Kidney (tissue), 22 donors: ENCODE measurements at places on chromosomes 6 and 20. TPM values are rescaled to one million over a fixed set of nuclear protein-coding genes. Genes with fewer than 3 reads are reported as not detected.

Gene RGL2
- 92.4 TPM for total RNA-seq

Gene KCNG1
- total RNA-seq: 0.35 TPM

Gene TRIM15
- total RNA-seq: 2.2 TPM

Gene MATN4
- 0.19 TPM for total RNA-seq

Gene ADGRB3
- 2.2 TPM for total RNA-seq

Gene SOX18
- 56.7 TPM for total RNA-seq

Gene GGTLC1
- not detected for total RNA-seq

Gene REPS1
- 37.0 TPM for total RNA-seq

- H3K36me3 ChIP-seq: no peaks in the 10 kb centered on the region
- no peak overlapping the region for H3K27ac ChIP-seq
- no peak overlapping the region for H3K4me3 ChIP-seq
- H3K4me1 ChIP-seq: no peaks in the 10 kb centered on the region
- H3K27me3 ChIP-seq: no peaks in the 10 kb centered on the region
- DNase-seq: no peak
These were observed 45.6 kb upstream of the SMLR1 start for GRCh38 chr6:130781557-130781956.

DNA sequence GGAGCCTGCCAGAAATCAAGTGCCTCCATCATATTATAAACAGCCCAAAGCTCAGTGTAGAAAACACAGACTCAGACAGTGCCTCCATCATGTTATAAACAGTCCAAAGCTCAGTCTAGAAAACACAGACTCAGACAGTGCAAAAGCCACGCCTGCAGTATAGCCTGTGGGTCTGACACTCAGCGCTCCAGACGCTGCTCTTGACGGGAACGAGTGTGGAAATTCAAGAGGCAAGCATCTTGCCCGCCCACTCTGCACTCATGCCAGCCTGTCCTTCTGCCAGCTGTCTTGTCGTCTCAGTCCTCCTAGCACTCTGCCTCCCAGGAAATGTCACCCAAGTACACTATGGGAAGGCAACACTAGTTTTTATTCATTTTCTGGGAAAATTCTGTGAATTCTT is 274.2 kb upstream of the CDH4 start:
- H3K36me3 ChIP-seq: no peaks in the 10 kb centered on the region
- H3K27me3 ChIP-seq: no peaks in the 10 kb centered on the region
- DNase-seq: no peak
- H3K4me1 ChIP-seq: no peaks in the 10 kb centered on the region
- H3K4me3 ChIP-seq: no peak overlapping the region

DNA sequence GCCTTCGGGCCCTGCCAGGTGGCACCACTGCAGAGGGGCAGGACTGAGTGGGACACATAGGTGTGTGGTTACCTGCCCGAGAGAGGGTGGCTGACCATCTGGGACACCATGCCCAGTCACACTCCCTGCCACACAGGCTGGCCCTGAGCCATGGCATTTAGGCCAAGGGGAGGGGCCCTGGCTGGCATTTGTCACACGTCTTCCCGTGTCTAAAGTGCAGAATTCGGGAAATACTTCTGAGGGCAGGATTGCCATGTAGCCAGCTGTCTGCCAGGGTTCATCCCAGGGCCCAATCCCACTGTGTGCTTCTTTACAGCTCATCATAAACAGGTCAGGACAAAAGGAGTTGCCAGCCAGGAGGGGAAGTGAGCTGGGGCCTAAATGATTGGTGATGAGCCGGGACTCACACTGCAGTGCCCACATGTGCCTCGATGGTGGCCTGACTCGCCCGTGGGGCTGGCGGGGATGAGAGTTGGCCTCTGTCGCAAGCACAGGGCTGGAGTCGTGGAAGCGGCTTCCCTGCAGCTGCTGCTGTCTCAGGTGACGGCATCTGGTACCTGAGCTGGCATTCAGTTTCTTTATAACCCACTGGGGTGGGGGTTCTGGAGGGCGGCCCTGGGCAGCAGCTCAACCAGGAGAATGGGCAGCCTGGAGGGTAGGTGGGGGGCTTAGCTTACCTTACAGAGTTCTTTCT is 5.9 kb upstream of the UNC93A start:
- no peaks in the 10 kb centered on the region for H3K27me3 ChIP-seq
- H3K36me3 ChIP-seq: no peaks in the 10 kb centered on the region
- no peak overlapping the region for H3K27ac ChIP-seq
- no peak for DNase-seq
- no peaks in the 10 kb centered on the region for H3K4me1 ChIP-seq

DNA sequence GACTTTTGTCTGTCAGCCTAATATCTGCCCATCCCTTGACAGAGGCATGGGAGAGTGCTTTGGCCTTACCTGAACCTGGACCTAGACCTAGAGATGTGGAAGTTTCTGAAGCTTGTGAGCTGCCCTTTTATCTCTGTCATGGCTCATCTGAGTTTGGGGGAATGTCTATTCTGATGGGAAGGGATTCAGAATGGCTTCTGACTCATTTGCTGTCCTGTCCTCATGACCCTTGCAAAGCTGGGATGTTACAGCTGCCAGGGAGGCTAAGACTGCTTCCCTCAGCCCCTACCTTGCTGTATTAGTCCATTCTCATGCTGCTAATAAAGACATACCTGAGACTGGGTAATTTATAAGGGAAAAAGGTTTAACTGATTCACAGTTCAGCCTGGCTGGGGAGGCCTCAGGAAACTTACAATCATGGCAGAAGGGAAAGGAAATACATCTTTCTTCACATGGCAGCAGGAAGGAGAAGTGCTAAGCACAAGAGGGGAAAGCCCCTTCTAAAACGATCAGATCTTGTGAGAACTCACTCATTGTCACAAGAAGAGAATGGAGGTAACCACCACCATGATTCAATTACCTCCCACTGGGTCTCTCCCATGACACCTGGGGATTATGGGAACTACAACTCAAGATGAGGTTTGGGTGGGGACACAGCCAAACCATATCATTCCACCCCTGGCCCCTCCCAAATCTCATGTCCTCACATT is 252.2 kb downstream of the ERMARD start:
- no peaks in the 10 kb centered on the region for H3K36me3 ChIP-seq
- H3K4me3 ChIP-seq: no peak overlapping the region
- H3K4me1 ChIP-seq: no peaks in the 10 kb centered on the region
- no peak for DNase-seq

DNA sequence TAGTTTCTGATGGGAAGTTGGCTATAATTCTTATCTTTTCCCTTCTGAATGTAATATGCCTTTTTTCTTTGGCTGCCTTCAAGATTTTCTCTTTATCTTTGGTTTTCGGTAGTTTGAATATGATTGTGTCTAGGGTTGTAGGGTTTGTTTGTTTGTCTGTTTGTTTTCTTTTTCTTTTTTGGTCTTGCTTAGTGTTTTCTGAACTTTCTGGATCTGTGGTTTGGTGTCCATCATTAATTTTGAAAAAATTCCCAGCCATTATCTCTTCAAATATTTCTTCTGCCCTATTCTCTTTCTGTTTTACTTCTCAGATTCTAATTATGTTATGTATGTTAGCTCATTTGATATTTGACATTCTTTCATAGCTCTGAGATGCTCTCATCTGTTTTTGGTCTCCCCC is 79.4 kb downstream of the CHMP4B start:
- no peaks in the 10 kb centered on the region for H3K36me3 ChIP-seq
- no peak overlapping the region for H3K4me3 ChIP-seq
- H3K4me1 ChIP-seq: no peaks in the 10 kb centered on the region
- DNase-seq: no peak
- no peaks in the 10 kb centered on the region for H3K27me3 ChIP-seq

GRCh38 chr6:7381092-7381491 is 8.4 kb downstream of the CAGE1 start:
- no peaks in the 10 kb centered on the region for H3K36me3 ChIP-seq
- no peak overlapping the region for H3K4me3 ChIP-seq
- no peaks in the 10 kb centered on the region for H3K4me1 ChIP-seq
- no peaks in the 10 kb centered on the region for H3K27me3 ChIP-seq
- no peak overlapping the region for H3K27ac ChIP-seq

- H3K27ac ChIP-seq: no peak overlapping the region
- H3K4me1 ChIP-seq: no peaks in the 10 kb centered on the region
- peaks cover 5% of the 10 kb centered on the region for H3K27me3 ChIP-seq
- H3K36me3 ChIP-seq: no peaks in the 10 kb centered on the region
- peak; percentile 47 for DNase-seq
These were observed 119.6 kb downstream of the TFAP2C start for GRCh38 chr20:56748476-56749377.

- H3K27ac ChIP-seq: no peak overlapping the region
- no peaks in the 10 kb centered on the region for H3K36me3 ChIP-seq
- no peak overlapping the region for H3K4me3 ChIP-seq
These were observed 334.9 kb upstream of the JARID2 start for GRCh38 chr6:14910692-14911547.

DNA sequence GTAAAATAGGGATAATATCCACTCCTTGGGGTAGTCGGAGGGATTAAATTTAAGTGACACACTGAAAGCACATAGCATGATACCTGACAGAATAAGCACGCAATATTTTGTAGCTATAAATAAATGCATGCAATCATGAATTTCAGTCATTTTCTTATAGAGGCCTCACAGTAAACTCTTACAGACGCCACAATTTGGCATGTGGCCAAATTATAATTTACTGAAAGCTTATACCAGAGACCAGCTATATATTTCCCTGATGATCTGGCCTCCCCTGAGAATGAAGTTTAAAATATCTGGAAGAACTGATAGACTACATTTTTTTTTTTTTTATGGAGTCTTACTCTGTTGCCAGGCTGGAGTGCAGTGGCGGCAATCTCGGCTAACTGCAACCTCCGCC is 40.9 kb downstream of the QRSL1 start:
- H3K4me1 ChIP-seq: peaks cover 4% of the 10 kb centered on the region
- H3K36me3 ChIP-seq: peaks cover 5% of the 10 kb centered on the region
- no peak for DNase-seq
- no peak overlapping the region for H3K27ac ChIP-seq

GRCh38 chr6:12288211-12288618 is 1.9 kb upstream of the EDN1 start:
- no peak for DNase-seq
- H3K27ac ChIP-seq: no peak overlapping the region
- no peaks in the 10 kb centered on the region for H3K4me1 ChIP-seq
- H3K36me3 ChIP-seq: no peaks in the 10 kb centered on the region

DNA sequence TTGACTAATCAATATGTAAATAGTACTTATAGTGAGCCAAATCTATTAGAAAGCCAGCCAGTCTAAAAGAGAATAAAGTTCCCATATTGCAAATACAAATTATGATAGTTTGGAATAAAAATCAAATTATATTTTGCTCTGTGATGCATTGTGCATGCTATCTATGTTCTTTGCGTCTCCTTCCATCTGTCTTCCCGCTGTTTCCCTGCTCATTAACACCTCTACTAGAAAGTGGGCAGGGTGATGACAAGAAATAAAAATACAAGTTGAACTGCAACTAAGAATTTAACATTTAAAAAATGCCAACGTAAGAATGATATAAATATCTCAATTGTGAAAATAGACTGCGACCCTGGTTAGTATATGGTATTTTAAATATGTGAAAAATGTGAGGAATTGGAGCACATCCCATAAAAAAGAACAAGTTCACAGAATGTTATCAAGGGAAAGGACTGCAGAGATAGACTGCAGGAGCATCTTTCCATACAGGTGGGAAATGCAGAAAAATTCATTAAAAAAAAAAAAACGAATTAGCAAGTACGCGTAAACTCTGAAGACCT is 157.6 kb upstream of the PDE7B start:
- no peak for DNase-seq
- no peaks in the 10 kb centered on the region for H3K4me1 ChIP-seq
- no peak overlapping the region for H3K4me3 ChIP-seq
- H3K27ac ChIP-seq: no peak overlapping the region

DNA sequence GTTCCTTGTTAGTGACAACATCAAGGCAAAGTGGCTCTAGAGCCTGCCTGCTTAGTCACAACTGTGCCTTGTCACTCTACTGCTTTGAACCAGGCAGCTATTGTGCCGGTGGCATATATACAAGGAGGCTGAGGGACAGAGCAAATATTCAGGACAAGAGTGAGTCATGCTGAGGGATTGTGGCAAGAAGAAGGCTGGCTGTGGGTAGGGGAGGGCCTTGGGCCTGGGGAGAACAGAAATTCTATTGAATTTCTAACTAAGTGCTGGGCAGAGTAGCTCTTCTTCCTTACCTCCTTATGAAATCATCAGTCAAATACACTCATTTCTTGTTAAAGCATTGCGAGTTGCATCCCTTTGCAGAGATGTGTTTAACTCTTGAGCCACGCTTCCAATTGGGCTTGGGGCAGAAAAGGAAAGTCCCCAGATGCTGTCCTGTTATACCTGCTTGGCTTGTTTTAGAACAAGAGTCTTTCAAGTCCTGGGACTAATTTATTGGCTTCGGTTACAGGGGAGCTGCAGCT is 59.7 kb downstream of the PFDN4 start:
- no peaks in the 10 kb centered on the region for H3K4me1 ChIP-seq
- no peak overlapping the region for H3K27ac ChIP-seq
- H3K36me3 ChIP-seq: no peaks in the 10 kb centered on the region
- no peak overlapping the region for H3K4me3 ChIP-seq
- H3K27me3 ChIP-seq: no peaks in the 10 kb centered on the region

DNA sequence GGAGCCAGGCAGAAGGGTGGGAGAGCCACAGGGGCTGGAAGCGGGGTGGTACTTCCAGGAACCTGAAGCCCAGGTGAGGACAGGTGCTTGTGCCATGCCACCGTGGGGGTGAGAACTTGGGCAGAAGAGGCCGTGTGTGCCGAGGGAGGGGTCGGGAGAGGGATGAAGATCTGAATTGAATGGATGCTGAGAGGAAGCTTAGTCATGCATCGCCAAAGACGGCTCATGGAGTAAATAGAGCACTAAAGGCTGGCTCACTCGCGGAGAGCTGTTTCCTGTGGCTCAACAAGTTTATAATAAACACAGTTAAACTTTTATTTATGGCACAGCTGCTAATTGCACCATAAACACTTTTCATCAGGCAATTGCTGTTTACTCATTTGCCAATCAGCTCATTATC is 21.7 kb upstream of the MYT1 start:
- no peak overlapping the region for H3K4me3 ChIP-seq
- H3K27ac ChIP-seq: no peak overlapping the region
- no peak for DNase-seq

GRCh38 chr6:90194371-90194841 is 102.2 kb downstream of the BACH2 start:
- H3K36me3 ChIP-seq: no peaks in the 10 kb centered on the region
- no peaks in the 10 kb centered on the region for H3K27me3 ChIP-seq
- no peaks in the 10 kb centered on the region for H3K4me1 ChIP-seq
- no peak overlapping the region for H3K4me3 ChIP-seq
